ENCODE measurements at places on chromosomes 2 and 18.

DNA sequence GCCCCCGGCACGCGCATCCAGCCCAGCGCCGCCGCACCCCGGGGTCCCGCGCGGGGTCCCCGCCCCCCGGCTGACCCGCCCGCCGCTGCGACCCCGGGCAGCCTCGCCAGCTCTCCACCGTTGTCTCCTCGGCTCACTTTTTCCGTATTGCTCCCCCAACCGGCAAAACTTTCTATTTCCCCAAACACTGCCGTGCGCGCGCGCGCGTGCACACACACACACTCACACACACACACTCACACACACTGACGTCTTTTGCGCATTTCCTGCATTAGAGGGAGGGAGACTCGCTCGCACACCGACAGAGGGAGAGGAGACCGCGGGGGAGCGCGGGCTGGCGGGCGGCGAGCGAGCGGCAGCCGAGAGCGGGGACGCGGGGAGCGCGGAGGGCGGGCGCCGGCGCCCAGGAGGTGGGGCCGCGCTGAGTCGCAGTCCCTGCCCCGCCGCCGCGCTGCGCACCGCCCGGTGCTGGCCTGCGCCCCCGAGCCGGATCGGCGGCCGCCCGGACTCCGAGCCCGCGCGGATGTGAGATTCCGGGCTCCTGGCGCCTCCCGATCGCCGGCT is 542 bp upstream of the PRKCE start:
- DNase-seq = peak; percentile 96

GRCh38 chr2:25375371-25375988 is 33.8 kb upstream of the DNMT3A start:
- DNase-seq = no peak

- no peak for DNase-seq
Observed at GRCh38 chr2:74544634-74545033, 9.1 kb downstream of the LOXL3 start.

DNA sequence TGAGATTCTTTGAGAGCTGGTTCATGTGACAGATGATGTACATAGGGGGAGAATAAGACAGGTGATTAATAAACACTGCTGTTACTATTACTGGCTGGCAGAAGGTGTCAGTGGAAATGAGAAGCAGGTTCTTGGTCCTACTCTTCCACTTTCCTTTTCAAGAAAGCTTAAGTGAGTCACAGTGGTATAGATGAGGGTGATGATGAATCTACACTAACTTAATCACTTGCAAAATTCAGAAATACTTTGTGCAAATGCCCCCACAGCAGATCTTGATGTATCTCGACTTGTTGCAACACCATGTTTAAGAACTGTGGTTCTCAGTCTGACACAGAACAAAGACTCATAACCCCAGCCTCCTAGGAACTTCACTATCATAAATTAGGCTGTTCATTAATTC is 35.9 kb upstream of the MGAT5 start:
- DNase-seq = no peak

DNA sequence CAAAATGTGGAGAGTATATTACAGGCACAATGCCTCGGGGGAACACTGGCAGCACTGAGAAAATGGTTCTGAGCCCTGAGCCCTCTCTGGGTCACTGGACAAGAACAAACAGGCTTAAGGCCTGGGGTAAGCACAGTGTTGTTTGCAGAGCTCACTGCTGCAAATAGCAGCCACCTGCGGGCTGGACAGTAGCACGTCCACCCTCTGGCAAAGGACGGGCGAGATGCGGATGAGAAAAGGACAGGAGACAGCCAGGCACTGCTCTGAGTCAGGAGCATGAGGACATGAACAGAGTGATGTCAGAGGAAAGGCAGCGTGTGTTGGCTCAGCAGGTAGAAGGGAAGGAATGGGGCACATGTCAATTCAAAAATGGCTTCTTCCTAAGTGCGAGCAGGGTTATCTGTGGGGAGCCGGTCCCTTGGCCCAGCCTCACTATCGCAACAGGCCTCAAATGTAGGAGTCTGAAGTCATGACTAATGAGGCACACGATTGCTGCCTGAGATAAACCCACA is 25.9 kb upstream of the NEB start:
- no peak for DNase-seq

DNA sequence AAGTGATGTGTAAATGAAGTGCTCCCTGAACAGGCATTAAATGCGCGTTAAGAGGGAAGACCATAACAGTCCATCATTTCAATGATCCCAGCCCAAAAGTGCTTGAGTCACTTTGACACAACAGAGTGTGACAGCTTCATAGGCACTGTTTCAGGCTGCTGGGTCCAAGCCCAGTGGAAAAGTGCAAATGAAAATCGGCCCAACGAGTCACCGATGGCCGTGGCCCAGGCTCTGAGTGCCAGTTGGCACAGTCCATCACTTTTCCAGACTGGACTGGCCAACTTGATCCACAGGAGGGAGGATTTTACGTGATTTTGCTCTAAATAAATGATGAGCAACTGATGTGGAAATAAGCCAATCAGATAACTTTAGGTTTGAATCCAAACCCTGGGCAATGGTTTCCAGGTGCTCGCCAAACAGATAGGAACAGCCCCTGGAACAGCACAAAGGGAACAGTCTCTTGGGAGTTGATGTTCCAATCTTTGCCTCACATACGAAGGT is 114.0 kb downstream of the SP3 start:
- DNase-seq = peak; percentile 63

- DNase-seq = no peak
Observed at GRCh38 chr2:181183878-181184542, 203.6 kb downstream of the UBE2E3 start.

DNA sequence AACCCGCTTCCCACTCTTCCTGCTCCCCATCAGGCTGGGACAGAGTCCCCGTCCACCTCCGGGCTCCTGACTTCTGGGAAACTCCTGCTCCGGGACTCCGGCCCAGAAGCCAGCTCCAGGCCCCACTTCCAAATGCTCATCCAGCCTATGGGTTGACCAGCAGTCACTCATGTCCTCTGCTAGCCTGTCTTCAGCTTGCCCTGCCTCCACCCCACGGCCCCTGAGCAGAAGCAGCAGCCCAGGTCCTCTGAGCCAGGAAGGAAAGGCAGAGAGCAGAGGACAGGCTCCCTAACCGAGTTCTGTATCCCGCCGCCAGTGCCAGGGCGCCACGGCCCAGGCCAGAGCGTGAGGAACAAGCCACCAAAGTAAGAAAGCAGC is 86.4 kb upstream of the ID2 start:
- DNase-seq = no peak

DNA sequence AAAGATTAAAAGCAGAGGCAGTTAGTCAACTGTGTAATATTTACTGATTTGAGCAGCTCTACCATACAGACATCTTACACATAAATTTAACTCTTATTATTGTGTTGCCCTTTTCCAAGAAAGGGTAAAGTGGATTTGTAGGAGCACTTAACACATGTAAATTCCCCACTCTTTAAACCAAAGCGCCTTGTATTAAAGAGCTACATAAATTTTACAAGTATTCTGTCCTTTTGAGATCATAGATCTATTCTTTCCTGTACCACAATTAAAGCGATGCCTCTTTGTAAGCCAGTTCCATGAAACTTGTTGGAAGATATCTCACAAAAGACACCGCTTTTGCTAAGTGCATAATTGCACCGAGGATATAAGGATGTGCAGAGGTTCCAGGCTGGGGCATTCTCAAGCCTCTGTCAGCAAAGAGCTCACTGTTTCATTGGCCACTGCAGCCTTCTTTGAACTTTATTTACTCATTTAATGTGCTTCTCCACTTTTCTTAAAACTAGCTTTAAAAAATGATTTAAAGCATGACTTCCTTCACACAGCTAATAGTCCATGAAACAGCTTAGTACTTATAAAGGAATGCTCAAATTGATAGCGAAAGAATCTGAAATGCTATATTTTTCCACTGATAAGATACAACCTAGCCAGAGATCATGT is 520.0 kb upstream of the TCF4 start:
- DNase-seq = no peak

DNA sequence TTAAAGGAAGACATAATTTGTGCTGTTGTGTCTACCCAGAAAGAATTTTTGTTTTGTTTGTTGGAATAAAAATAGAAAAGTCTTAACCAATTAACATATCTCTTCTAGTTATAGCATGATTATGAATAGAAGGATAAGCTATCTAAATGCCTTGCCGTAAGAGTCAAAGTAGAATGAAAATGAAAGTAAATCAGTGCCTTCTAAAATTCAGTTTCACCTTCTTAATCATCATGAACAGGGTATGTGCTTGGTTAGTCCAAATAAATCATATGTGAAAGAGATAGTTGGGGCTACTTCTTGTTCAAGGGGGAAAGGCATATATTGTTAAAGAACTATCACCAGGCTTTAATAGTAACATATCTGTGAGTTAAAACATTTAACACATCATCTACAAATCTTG is 91.5 kb downstream of the GULP1 start:
- DNase-seq = no peak

GRCh38 chr2:134489732-134490384 is 228.9 kb downstream of the TMEM163 start:
- DNase-seq = no peak

DNA sequence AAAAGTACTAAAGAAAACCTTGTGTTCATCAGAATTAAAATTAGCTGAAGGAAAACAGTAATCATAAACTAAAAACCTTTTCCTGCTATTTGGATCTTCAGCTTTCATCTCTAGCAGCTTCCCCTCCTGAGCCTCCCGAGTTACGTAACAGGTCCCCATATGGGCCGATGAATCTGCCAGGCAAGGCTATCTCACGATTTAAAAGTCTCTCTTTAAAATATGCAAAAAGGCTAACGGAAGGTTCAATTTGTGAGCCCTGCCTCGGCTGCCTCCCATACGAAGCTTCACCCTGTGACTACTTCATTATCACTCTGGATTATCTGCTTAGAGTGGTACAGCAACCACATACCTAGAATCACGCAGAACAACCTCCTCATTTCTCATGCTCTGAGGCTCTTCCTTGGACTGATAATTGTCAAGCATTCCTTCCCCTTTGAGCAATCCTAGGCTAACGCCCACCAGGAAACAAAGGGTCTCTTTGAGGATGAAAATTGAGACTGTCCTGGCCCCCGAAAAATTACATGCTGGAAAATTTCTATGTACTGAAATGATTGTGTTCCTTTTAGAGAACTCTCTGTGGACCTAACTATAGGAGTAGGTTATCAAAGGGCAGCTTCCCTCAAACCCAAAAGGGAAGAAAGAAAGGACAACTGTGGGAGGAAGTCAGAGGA is 147.4 kb downstream of the ZEB2 start:
- DNase-seq = no peak

- no peak for DNase-seq
Observed at GRCh38 chr2:120177001-120177621, 46.1 kb downstream of the TMEM185B start.

GRCh38 chr18:76386071-76386470 is 109.0 kb downstream of the ZNF516 start:
- DNase-seq = no peak

GRCh38 chr18:419541-420175 is 80.8 kb downstream of the COLEC12 start:
- no peak for DNase-seq

GRCh38 chr2:79259296-79259695 is 99.7 kb upstream of the REG3A start:
- no peak for DNase-seq

DNA sequence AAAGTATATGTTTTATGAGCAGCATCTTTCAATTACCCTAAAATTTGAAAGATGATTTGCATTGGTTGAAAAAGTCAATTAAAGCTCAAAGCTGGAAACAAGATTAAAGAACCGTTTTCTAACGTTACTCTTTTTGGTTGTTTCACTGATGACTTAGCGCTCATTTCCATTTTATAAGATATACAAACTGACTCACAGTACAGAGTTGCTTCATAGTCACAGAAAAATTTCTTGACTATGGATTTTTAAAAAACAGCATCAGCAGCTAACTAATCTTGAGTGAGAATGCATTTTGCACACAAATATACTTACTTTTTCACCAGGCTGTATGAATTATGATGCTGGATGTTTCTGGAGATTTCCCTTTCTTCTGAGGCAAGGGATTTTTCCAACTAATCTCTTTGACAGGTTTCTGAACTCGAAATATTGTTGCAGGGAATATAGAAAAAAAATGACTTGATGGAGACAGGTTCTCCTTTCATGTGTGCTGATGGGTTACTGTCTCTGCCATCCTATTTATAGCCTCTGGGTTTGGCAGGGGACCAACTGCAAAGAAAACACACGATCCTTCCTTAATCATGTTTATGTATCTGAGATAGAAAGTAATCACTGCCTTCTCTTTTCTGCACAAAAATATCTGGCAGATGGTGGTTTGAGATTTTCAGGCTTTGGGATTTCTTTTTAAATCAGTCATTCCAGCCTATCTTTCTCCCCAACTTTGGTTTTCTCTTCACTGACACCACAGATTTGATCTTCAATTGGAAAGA is 129.4 kb upstream of the DAPL1 start:
- no peak for DNase-seq

- no peak for DNase-seq
Observed at GRCh38 chr2:235949567-235950472, 218.4 kb downstream of the GBX2 start.

DNA sequence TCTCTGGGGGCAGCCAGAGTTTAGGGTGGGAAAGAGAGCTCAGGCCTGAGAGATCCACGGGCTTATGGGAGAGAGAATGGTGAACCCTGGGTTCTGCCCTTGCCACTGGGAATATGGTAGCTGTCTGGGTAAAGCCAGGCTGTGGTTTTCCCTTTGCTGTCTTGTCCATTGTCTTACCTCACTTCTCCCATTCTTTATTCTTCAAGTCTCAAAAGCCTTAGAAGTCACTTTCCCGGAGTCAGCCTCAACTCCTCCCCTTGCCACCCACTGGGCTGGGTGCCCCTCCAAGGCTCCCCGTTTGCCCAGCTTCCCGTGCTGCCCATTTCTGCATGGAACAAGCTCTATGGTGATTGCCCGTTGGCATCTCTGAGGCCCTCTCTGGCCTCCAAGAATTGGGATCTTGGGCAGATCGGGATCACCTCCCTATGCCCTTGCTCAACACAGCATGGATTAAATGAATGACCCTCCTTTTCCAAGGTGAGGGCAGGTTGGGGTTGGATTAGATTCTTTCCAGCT is 228.2 kb downstream of the HAUS1 start:
- no peak for DNase-seq

DNA sequence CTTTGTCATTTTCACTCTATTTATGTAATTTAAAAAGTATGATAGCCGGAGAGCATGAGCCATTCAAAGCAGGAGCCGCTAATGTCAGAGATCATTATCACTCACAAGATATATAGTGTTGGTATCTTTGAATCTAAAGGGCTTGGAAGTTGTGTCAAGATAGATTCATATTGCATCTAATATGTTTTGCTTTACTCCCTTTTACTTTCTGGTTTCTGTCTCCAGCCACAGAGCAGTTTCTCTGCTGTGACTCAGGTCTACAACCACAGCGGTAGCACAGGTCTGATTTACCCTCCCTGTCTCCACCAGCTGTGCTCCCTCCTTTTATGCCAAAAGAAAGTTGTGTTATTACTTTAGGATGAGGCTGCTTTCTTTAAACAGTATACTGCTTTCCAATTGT is 424.0 kb downstream of the ARHGAP15 start:
- no peak for DNase-seq

- no peak for DNase-seq
Observed at GRCh38 chr2:197121756-197122385, 188.7 kb downstream of the ANKRD44 start.
